ENCODE measurements at places on chromosomes 12 and 14.
A peak's percentile ranks its signal among the peaks of the same experiment; 100 is the strongest.

DNA sequence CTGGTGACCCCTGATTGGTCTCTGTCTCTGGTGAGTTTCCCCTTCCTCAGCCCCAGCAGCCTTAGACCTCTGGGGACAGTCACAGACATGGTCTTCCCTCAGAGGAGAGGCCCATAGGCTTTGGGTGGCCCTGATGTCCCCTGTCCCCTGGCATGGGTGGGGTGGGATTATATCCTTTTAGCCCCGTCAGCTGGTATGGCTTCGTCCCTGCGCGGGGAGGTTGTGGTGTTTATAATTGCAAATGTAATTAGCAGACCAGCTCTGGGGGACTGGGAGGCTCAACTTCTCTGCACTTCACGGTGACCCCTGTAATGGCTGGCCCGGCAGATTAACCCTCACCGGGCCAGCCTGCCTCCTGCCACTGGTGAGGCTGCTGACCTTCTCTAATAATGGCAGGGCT, 5.1 kb downstream of the ESRRB start:
- H3K4me3 ChIP-seq = no peak overlapping the region
- no peak overlapping the region for H3K27ac ChIP-seq
- no peak for DNase-seq
- H3K4me1 ChIP-seq = peaks cover 16% of the 10 kb centered on the region
- peaks cover 17% of the 10 kb centered on the region for H3K27me3 ChIP-seq

DNA sequence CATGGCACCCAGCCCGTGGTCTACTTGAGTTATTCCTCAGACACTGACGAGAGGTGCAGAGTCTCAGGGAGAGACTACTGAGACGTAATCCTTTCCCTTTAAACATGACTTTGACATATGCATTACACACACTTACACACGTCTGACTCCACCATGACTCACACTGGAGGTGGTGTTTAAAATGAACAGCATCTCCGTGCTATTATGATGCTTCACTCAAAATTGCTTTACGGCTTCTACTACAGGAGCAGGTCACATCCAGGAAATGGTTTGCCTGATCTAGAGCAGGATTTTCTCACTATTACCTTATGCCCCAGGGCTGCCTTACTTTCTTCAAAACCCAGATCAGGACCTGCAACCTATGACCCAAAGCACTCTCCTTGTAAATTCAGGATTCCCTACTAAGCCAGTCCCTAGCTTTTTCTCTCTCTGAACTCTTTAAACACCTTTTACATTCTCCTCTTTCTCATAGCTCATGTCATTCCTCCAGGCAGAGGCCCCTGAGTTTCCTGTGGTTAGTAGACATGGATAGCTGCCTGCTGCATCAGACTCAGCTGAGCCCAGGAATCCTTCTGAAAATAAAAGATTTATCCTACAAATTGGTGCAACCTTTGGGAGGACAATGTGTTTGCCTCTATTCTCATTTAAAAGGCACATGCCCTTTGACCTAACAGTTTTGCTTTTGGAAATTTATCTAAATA, 31.2 kb downstream of the TMCC3 start:
- H3K4me1 ChIP-seq = peaks cover 93% of the 10 kb centered on the region
- no peaks in the 10 kb centered on the region for H3K27me3 ChIP-seq
- no peak overlapping the region for H3K4me3 ChIP-seq
- H3K27ac ChIP-seq = peak overlapping the region; percentile 74

DNA sequence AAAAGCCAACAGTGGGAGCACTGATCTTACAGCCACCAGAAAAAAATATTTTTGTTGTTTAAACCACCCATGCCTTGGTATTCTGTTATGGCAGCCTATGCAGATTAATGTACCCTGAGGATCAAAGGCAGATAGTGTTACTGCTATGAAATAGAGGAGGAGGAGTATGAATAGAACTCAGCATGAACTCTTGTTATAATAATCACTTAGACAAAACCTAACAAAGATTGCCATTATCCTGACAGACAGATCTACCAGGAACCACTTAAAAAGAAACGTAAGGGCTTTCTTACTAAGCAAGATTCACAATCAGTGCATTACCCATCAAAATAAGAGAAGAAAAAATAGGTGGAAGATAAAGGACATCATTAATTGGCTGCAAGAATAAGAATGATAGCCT, 558.3 kb downstream of the GALC start:
- no peaks in the 10 kb centered on the region for H3K36me3 ChIP-seq
- no peaks in the 10 kb centered on the region for H3K4me1 ChIP-seq
- no peak overlapping the region for H3K27ac ChIP-seq
- no peak for DNase-seq

GRCh38 chr14:91264151-91265150, 19.9 kb upstream of the GPR68 start:
- no peaks in the 10 kb centered on the region for H3K27me3 ChIP-seq
- H3K27ac ChIP-seq = peak overlapping the region; percentile 78
- H3K36me3 ChIP-seq = no peaks in the 10 kb centered on the region

GRCh38 chr12:52254965-52255751, 19.3 kb upstream of the KRT86 start:
- no peaks in the 10 kb centered on the region for H3K4me1 ChIP-seq
- peaks cover 76% of the 10 kb centered on the region for H3K27me3 ChIP-seq
- no peak for DNase-seq
- H3K4me3 ChIP-seq = no peak overlapping the region
- H3K36me3 ChIP-seq = no peaks in the 10 kb centered on the region

Data from esophagus squamous epithelium (tissue), 5 donors.